ENCODE measurements at places on chromosomes 7 and 10.

- no peak for DNase-seq
Measured at GRCh38 chr10:99435986-99436638, 5.7 kb upstream of the GOT1 start.

DNA sequence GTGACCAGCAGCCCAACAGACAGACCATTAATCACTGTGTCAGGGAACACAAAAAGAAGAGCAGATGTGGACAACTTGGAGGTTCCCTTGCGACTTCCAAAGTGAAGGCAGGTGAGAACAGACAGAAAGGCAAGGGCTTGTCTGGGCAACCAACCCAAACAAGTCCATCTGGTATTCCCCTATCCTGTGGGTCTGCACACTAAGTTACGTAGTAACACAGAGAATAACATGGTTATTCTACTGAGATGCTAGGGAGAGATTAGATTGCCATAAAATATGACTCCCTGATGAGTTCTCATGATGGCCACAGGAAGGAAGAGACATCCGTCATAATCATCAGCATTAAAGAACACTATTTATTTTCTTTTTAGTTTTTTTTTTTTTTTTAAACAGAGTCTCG is 252.2 kb downstream of the CALN1 start:
- DNase-seq: no peak

GRCh38 chr7:1087952-1088920 is at the start of gene GPER1:
GPER1 (plus strand) TSS chr7:1088113; CDS start chr7:1091729, 3,616 bp downstream.
- DNase-seq: no peak

GRCh38 chr7:76411626-76412025 is 2.1 kb upstream of the SSC4D start:
- no peak for DNase-seq

DNA sequence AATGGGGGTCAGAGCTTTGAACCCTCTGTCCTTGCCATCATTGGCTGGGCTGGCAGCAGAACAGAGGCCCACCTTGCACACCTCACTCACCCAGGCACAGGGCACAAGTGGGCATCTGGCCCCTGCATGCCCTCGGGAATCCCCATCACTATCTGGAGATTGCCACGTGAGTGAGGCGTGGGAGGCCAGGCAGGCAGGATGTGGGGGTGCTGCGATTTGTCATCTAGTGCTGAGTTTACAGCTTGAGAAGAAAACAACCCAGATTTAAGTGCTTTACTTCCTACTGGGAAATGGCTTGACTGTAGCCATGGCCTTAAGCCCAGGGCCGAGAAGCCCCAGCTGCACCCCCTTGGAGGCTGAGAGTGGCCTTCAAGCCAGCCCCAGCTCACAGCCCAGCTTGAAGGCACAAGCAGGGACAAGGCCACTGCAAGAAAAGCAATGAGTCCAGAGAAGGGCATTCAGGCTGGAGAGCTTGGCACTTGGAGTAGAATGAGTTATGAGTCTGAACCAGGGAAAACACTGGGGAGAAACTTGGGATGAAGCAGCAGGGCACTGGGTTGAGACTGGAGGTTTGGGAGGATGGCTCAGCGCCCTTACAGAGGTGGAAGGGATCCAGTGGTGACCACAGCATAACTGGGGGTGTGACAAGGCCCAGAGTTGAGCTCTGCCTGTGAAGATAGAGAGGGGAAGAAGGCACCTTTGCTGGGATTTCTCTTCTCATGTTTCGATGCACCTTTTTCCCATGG is 123.0 kb downstream of the CXCL12 start:
- DNase-seq: no peak

GRCh38 chr10:98055841-98056516 is 25.6 kb upstream of the CRTAC1 start:
- no peak for DNase-seq
